Activated T-helper 1 cell treated with anti-CD3 and anti-CD28 coated beads, Interleukin-2, amount 50 U/mL, for 16 hours (primary cell): ENCODE measurements at places on chromosomes 1 and 21.

- DNase-seq, result no peak
These were observed 44.0 kb downstream of the LRRC71 start for GRCh38 chr1:156964441-156964840.

DNA sequence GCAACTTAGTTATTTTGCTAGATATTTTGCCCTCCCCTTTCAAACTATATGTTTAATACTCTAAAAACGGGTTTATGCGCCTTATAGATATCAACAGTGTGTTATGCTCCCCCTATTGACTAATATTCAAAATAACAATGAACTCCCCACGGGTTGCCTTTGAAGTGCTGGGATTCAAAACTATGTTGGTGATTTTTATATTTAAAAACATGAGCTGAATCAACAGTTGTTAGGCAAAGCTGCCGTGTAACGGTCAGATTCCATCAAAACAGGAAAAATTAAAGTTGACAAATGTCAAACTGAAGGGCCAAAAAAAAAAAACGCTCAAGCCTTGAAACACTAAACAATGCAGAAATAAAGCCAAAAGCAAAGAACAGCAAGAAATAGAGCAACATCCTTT, 2.5 kb downstream of the TGFBR3 start:
- no peak for DNase-seq

- no peak for DNase-seq
These were observed 270.2 kb downstream of the TBX15 start for GRCh38 chr1:118717893-118718292.

GRCh38 chr1:60922304-60922703, 160.1 kb upstream of the NFIA start:
- no peak for DNase-seq

DNA sequence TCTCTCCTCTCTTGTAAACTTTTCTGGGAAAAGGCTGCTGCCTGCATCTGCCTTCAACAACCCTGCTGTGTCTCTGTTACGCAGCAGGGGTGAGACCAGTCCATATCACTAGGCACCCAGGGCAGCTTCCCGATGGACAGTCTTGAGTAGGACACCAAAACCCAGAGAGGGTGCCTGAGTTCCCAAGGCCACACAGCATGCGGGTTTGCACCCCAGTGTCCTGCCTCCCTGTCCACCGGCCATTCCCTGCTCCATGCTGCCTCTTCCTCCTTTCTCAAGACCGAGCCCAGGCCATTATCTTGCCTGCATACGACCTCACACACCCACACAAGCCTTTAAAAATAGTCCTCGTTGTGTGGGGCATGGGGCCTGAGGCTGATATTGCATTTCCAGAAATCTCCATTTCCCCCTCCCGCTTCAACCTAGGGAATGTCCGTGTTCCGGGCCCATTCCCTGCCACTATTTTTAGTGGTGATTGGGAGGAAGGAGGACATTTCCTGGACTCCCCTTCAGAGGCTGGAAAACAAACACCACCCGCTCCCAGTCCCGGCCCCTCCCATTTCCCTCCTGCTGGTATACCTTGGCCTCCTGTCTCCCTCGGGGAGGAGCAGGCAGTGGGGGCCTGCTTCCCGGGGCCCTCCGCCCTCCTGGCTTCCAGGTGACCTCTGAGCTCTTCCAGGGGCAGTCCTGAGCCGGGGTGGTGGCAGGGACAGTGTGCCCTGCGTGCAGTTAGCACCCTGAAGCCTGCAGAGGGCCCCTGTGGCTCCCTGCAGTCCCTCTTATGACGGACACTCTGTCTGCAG, 132.4 kb upstream of the TMEM51 start:
- DNase-seq, result no peak

- no peak for DNase-seq
These were observed 115.2 kb downstream of the ADGRL2 start for GRCh38 chr1:81915937-81916336.

DNA sequence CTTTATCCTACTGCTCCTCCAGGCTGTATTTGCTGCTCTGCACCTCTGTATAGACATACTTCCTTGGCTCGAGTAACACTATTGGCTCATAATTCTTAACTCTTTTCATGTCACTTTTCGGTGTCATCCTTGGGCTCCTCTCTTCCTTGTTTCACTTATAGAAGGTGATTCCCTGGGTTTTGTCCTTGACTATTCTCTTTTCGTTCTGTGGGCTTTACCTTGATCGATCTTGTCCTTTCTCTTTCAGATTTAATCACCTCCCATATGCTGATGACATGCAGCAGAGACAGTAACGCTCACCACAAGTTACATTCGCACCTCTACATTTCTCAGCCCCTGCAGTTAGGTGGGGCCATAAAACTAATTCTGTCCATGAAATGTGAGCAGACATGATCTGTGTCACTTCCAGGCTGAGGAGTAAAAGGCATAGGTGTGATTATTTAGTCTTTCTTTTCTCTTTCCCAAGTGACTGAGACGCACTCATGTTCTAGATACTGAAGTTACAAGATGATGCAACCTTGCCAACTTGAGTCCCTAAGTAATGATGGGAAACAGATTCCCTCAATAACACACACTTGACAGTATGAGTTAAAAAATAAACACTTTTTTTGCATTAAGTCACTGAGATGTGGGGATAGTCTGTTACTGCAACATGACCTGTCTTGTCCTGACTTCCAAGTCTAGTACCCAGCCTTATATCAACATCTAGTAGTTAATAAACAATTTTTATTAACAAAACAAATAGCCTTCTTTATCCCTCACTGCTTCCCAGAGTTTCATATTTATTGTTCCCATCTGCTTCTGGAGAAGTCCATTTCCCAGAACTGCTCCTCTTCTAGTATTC, 49.9 kb upstream of the HAO2 start:
- DNase-seq, result no peak

DNA sequence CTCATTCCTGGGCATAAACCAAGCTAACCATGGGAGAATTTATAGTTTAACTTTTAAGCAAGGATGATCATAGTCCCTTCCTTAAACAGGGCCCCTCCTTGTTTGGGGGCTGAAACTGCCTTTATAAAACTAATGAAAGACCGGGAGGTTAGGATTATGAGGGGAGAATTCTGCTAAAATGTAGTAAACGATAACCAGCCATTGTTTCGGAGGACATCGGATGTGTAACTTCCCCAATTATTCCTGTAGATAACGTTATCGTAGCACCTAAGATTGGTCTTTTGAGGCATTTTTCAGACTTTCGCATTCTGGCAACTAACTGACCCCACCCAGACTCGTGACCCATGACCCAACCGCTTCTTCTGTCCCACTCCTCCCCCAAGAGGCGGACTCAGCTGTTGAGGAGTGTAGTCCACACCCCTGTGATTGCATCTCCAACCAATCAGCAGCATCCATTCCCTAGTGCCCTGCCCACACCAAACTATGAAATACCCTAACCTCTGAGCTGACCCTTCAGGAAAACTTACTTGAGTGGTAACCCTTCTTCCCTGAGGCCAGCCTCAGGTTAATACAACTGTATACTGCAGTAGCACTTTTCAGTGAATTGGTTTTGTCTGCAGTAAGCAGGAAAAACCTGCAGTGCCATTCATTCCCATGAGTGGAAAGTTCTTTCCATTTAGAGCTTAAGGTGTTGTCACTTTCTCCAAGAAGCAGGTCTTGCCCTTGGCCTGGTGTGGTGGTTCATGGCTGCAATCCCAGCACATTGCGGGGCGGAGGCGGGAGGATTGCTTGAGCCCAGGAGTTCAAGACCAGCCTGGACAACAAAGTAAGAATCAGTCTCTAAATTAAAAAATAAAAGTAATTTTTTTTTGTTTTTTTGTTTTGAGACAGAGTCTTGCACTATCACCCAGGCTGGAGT, 823 bp upstream of the SYF2 start:
- peak; percentile 19 for DNase-seq

- no peak for DNase-seq
These were observed 3.3 kb downstream of the NCMAP start for GRCh38 chr1:24558902-24559791.

DNA sequence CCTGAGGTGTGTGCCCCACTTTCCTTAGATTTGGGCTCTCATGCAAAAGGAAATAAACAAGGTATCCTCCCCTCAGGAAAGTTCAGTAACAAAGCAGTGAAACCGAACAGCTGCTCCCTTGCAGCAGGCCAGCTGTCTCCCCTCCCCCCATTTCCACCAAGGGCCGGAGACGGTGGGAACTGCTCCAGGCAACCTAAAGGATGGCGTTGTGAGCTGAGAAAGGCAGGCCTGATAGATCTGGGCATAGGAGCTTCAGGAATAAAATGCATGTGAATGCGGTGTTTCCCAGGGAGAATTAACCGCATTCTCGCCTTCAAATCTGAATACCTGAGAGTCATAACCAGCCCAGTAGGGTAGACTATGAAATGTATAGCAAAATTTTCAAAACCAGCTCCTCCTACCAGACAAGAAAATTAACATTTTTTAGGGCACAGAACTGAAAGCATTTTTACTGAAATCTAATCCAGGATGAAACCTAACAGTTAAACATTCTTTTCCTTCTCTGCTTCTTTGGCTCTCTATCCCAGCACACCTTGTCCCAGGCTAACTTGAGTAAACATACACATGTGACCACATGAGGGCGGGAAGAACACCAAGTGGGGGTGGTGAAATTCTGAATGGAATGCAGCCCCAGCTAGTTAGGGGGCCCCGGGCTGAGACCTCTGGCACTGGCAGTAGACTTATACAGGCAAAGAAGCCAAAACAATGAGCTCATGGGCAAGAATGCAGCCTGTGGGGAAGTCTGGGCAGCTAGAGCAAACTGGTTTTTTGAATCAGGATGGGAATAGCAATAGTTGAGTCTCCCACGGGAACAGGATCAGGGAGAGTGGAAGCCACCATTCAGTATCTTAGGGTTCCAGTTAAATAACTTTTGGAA, 11.5 kb downstream of the MCL1 start:
- DNase-seq, result no peak

DNA sequence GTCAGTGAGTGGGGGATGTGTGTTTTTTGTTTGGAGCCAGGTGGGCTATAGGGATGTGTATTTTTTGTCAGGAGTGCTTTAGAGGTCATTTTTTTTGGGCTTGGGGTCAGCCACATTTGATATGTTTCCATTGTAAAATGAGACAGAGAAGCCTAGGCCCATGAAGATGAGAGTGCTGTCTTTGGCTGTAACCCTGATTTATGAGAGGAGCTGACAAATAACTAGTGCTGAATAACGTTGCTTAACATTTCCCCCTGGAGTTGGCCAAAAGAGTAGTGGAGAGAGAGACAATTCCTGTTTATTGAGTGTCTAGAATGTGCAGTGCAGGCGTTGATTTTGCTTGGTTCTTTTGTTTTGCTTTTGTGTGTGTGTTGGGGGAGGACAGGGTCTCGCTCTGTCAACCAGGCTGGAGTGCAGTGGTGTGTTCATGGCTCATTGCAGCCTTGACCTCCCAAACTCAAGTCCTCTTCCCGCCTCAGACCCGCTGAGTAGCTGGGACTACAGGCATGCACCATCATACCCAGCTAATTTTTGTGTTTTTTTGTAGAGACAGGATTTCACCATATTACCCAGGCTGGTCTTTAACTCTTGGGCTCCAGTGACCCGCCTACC, 64.7 kb downstream of the S1PR1 start:
- DNase-seq, result no peak

GRCh38 chr1:229562686-229563085, 4.2 kb upstream of the ABCB10 start:
- DNase-seq, result no peak

GRCh38 chr1:150514913-150515327, 632 bp upstream of the FALEC start:
- DNase-seq, result no peak

DNA sequence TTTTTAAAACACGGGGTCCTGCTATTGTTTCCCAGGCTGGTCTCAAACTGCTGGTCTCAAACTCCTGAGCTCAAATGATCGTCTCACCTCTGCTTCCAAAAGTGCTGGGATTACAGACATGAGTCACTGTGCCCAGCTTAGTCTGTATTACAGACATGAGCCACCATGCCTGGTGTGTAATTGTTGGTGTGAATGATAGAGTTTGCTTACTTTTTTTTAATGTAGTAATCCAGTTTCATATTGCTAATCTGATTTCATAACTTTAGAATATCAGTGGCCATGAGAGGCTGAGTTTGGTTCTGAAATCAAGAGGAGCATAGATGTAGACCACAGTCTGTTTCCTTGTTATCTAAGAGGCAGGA, 3.4 kb downstream of the EPB41 start:
- no peak for DNase-seq

- DNase-seq, result no peak
These were observed 160.2 kb downstream of the DENND1B start for GRCh38 chr1:197614916-197615692.

DNA sequence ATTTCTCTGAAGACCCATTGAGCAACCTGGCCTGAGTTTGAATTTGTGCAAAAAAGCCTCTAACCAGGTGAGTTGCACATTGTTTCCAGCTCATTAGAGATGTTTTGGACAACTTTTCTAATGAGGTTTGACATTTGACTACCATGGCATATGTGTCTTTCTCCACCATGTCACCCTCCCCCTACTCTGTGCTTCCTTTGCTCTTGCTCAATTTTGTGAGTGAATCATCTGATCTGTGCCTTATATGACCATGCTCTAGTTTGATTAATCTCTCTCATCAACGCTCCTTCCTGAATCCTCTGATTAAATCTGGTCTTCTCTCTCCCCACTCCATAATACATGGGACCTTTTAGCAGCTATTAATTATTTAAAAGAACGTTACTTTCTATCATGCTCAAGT, 144.8 kb upstream of the SAMSN1 start:
- DNase-seq, result no peak
